ENCODE measurements at places on chromosomes 6 and 20.

DNA sequence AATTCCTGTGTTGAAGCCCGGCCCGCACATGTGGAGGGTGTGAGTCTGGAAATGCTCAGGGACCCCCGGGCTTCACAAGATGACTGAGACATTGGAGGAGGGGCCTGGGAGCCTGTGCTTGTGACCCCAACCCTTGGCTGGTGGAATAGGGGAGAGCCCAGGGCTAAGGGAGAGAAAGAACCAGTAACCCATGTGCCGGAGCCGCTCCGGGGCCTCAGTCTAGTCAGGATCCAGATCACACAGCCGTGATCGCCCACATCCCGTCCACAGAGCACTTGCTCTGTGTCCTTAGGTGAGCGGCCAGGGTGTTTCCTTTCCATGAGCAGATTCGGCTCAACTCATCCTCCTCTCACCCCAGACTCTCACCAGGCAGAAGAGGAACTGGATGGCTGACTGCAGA lies 152.3 kb upstream of the RPS6KA2 start:
- no peak for DNase-seq

DNA sequence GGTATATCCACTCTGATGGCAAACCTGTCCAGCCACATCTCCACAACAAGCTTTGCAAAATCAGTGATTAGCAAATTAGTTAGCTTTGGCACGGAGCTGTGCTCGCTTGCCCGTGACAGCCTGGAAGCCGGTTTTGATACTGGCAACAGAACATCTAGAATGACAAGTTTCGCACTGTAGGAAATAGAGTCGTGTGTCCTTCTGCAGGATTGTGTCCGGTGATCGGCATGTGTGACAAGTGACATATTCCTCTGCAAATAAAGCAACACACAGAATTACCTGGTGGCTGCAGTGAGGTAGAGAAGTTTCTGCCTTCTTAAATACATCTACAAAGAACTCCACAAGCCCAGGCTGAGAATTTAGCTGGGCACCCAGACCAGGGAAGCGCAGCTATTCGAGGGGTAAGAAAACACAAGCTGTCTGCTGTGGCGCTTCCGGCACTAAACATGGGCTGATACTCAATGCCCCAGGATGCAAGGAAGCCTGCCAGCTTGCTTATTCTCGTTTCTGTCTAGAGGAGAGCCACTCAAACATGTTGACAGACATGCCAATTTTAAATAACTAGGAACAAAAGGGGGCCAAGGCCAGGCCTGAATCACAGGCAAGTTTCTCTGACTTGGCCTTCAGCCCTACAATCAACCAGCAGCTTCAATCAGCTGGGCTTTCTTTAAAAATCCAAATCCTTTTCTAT lies 22.2 kb downstream of the EIF2S2 start:
- DNase-seq, result no peak

GRCh38 chr6:37487591-37488380 lies 11.9 kb downstream of the CCDC167 start:
- DNase-seq, result no peak

DNA sequence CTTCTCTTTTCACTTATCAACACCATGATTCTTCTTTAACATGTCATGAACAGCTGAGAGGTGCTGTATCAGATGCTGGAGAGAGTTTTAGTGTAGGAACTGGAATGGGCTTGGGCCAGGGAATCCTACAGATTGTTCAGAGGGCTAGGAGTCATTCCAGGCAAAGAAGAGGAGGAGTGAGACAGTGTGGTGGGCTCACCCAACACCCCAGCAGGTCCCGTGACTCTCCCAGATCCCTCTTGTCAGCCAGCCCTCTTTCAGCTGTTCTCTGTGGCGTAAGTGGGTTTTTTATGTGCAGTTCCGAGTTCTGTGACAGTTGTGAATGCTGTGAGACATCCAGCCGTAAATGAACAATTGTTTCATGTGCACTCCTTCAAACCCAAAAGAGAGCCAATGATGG lies 31.4 kb upstream of the CEP162 start:
- no peak for DNase-seq

- DNase-seq, result no peak
Measured at GRCh38 chr6:49698478-49698877, 14.9 kb downstream of the CRISP2 start.

DNA sequence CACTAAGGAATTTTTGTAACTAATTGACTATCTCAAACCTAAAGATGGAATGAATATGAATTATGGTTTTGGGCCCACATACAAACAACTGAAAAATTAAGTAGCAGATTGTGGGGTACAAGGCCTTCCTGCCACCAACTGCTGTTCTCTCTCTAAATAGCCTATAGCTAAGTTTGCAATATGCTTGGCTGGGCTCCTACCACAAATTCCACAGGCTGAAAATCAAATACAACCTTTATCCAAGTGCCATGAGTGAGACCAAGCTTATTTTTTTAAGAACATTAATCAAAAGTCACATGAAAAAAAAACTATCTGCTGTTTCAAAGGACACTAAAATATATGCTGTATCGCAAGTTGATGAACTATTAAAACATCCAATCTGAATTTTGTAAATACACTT lies 52.1 kb downstream of the TENT5A start:
- no peak for DNase-seq

GRCh38 chr20:41040855-41041254 lies 12.2 kb downstream of the TOP1 start:
- DNase-seq, result no peak

- DNase-seq, result no peak
Measured at GRCh38 chr6:14974792-14975470, 270.9 kb upstream of the JARID2 start.

GRCh38 chr6:104710543-104711335 lies 149.0 kb downstream of the HACE1 start:
- no peak for DNase-seq

GRCh38 chr6:33567836-33568235 lies 12.2 kb downstream of the BAK1 start:
- no peak for DNase-seq

DNA sequence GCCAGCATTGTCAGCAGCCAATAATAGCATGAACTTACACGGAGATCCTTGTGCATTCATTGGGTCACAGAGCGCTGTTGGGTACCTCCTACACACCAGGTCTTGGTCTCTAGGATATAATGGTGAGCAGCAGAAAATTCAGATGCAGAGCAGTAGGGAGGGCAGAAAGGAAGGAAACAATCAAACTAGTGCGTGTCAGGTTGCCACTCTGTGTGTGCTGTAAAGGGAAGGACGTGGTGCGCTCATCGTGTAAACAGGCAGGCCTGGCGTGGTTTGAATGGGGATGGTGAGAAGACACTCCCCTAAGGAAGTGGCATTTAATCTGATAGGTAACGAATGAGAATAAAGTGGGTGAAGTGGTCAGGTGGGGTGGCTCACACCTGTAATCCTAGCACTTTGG lies 336.4 kb downstream of the CDH26 start:
- no peak for DNase-seq

GRCh38 chr20:9978397-9979004 lies 56.3 kb upstream of the ANKEF1 start:
- DNase-seq, result peak; percentile 36

DNA sequence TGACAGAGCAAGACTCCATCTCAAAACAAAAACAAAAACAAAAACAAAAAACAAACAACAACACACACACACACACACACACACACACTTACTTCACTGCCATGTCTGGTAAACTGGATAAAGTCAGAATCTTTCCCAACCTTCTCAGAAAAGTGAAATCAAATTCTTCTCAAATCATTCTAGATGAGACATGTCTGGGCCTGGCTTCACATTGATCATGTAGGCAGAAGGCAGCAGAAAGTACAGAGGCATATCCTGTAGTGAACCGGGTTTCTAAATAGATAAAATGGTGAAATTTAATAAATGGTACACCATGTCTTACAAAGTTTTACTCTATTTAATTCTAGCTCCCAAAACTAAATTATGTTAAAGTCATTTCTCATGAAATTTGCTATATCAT lies 14.9 kb upstream of the MRS2 start:
- DNase-seq, result no peak

DNA sequence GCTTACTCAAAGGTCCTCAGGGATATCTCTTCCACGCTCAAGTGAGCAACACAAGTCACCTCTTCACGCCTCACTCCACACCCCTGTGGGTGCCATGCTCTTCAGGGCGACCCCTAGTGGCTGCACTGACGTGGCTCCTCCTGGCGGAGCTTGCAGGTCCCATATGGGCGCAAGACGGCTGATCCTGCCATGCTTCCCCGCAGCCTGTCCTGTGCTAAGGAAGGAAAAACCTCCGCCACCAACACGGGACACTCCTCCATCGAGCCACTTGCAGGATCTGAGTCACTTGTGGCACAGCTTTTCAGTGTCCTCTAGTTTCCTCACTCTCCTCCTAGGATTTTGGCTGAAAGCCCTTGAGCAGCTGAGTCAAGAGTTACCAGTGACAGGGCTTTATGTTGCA lies 90.7 kb downstream of the KHDC1L start:
- DNase-seq, result peak; percentile 34

- DNase-seq, result no peak
Measured at GRCh38 chr20:47400685-47401084, 44.2 kb upstream of the ZMYND8 start.

DNA sequence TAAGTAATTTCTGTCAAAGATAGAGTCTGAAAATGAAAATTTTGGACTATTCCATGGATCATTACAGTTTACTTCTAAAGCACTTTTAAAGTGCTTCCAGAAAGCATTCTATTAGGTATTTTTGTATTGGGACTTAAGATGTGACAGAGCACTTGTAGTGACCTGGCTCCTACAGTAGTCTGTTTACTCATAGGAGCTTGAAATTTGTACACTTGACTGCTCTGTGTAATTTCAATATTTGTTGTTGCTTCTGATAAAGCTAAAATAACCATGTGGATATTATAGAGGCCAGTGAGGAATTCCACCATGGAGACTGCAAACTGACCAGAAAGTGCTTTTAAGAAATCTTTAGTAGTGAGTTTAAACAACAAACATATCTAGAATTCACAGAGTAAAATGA lies 10.3 kb downstream of the NFYA start:
- no peak for DNase-seq

GRCh38 chr6:105941621-105942412 lies 144.3 kb upstream of the PRDM1 start:
- no peak for DNase-seq

GRCh38 chr6:137706083-137706750 lies 160.8 kb upstream of the TNFAIP3 start:
- DNase-seq, result no peak

- DNase-seq, result no peak
Measured at GRCh38 chr6:15705981-15706380, 43.2 kb upstream of the DTNBP1 start.

DNA sequence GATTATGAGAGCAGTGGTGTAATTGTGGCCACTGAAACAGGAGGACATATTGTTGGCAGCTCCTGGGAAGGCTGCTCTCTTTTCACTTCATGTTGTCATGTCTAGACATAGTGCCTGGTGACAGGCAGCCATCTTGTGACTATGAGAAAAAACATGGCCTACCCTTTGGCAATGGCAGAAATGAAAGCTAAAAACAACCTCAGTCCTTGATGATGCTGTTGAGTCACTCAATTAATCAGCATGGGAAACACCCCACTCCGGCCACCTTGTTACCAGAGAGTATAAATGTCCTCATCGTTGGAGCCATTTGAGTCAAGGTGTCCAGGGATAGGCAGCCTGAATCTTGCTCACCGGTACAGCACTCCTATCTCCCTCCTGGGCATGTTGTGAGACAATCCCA lies 31.2 kb upstream of the HMGA1 start:
- DNase-seq, result no peak

DNA sequence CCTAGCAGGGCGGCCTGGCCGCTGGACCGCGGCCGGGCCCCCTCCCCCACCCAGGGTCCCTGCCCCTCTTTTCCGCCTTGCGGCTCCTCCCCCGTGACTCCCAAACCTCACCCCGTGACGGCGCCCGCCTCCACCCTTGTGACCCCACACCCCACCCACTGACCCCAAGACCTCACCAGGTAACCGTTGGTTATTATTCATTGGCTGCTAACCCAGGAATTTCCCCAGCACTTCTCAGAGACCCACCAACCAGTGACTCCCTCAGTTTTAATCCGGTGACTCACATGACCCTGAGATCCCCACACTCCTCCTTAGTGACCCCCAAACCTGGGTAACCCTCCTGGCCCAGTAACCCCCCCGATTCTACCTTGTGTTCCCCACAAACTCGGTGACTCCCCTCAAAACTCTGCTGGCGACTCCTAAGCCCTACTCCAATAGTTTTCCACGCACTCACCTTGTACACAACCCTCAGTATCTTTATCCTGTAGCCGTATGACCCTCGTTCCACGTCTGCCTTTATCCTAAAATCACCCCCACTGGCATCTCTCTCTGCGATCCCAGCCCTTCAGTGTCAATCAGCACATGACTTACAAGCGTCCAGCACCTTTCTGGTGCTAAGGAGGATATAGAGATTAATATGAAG lies 534 bp downstream of the ZNF76 start:
- peak; percentile 69 for DNase-seq

GRCh38 chr6:97306544-97307320 lies 23.7 kb upstream of the MMS22L start:
- no peak for DNase-seq

DNA sequence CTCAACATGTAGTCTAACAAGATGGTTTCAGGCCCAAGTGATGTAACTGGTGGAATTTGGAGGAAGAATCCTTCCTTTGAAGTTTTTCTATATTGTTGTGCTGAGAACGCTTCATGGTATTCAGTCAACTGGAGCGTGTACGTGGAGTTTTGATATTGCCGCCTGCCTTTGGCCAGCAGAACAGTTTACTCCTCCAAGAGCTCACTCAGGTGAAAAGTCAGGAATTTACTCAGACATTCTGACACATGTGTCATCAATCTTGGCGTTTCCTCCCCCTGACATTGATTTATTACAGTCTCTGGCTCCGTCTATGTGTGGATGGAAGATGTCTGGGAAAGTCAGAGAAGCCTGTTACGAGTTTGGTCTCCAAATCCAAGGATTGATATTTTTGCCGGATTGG lies 19.0 kb upstream of the TGM2 start:
- no peak for DNase-seq

Measured in HuH-7.5 (cell line).